ENCODE measurements at places on chromosomes 3 and 15. TPM values are rescaled to one million over a fixed set of nuclear protein-coding genes. Genes with fewer than 3 reads are reported as not detected.

GP9 gene
- polyA plus RNA-seq: not detected

MEX3B gene
- polyA plus RNA-seq: 4.2 TPM

- DNase-seq: no peak
Observed at GRCh38 chr3:113166719-113167492, 44.5 kb upstream of the BOC start.

CADM2 gene
- polyA plus RNA-seq: 0.07 TPM

GRCh38 chr3:50340147-50340447 lies 539 bp downstream of the RASSF1 start:
- no peak for DNase-seq

DNA sequence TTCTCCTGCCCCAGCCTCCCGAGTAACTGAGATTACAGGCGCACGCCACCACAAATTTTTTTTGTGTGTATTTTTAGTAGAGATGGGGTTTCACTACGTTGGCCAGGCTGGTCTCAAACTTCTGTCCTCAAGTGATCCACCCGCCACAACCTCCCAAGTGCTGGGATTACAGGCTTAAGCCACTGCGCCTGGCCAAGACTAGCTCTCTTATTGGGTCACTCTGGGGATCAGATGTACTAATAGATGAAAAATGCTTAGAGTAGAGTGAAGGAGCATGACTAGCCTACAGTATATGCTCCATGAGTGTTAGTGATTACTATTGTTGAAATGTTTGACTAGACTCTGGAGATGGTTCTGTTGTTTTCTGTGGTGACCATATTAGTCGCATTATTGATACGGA lies 21.8 kb downstream of the RARB start:
- DNase-seq: no peak

DNA sequence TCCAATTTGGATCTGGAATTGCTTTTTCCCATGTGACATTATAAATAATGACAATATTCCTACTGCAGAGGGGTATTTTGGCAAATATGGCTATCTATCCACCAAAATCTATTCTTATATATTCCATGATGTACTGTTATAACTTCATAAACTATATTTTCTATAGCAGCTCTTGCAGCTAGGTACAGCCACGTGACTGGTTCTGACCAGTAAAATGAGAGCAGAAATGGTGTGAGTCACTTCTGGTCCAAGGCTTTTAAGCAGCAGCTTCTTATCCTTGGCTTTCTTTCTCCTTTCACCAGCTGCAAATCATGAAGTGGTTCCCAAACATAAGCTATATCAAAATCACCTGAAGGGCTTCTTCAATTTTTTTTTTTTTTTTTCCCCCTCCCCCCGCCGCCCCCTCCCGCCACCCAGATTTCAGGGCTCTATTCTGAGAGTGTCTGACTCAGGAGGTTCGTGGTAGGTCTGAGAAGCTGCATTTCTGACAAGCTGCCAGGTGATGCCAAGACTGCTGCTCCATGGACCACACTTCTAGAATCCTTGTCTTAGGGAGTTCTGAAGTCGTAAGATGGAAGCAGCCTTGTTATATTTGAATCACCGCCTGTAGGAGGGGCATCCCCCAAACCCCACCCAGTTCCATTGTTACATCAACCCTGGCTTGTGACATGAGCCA lies 357.5 kb downstream of the CHST2 start:
- DNase-seq: no peak

- DNase-seq: no peak
Observed at GRCh38 chr3:115186351-115187148, 39.5 kb upstream of the ZBTB20 start.

GRCh38 chr3:58496206-58496857 lies 4.4 kb downstream of the KCTD6 start:
- no peak for DNase-seq

GRCh38 chr3:107987036-107987939 lies 103.5 kb downstream of the CD47 start:
- DNase-seq: peak; percentile 83

AGBL1 gene
- not detected for polyA plus RNA-seq

DNA sequence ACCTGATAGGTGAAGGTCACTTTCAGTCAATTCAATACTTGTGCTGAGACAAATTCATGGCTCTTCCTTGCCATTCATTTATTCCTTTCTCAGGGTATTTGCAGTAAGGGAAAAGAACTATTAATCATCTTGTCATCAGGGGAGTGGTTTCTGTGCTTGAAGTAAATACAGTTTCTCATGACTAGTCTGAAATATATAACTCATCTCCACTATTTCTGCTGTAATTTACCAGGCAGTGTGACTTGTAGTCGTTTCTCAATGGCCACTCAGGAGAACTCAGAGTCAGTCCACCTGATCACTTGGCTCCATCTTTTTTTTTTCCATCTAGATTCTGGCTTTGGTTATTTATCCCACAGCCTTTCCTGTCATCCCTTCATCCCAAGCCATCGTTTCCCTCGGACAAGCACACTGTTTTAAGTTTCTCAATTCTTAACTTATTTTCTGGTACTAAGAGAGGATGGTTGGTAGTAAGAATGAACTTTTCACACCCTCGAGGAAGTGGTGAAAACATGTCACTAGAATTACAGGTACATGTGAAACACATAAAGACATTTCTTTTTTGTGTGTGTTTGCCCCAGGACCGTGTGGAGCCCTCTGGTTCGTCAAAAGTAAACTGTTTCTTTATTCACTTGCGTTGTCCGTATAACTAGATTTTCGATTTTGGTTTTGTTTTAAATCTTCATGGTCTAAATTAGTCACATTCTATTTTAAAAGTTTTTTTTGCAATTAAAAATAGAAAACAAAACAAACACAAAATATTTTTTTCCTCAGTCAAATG lies 620.2 kb downstream of the ZBBX start:
- DNase-seq: no peak

DNA sequence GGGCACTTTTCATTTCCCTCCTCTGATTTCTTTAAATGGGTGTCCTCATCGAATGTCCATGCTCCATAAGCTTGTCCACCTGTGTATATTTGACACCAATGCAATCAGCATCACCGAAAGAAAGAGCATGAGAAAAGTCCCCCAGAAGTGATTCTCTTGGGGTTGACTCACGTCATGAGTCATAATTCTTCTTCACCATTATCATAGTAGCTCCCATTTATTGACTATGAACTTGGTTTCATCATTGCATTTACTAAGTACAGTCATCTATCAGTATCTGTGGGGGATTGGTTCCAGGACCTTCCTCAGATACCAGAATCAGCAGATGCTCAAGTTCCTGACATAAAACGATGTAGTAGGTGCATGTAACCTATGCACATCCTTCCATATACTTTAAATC lies 372.5 kb upstream of the CFAP20DC start:
- no peak for DNase-seq

DNA sequence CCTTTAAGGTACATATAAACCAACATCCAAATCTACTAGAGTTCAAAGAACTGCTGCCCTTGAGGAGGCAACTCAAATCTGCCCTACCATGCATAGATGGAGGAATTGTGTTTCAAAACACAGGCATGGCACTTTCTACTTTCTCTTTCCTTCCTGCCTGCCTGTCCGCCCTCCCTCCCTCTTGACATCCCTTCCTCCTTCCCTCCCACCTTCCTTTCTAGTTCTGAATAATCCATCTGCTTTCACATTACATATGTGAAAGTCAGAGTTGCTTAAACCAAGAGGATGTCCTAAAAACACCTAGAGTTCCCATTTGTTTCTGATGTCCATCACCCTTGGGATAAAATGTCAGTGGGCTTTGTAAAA lies 537.6 kb downstream of the FOXP1 start:
- no peak for DNase-seq

GRCh38 chr3:5489536-5489935 lies 302.0 kb downstream of the EDEM1 start:
- DNase-seq: no peak

DNA sequence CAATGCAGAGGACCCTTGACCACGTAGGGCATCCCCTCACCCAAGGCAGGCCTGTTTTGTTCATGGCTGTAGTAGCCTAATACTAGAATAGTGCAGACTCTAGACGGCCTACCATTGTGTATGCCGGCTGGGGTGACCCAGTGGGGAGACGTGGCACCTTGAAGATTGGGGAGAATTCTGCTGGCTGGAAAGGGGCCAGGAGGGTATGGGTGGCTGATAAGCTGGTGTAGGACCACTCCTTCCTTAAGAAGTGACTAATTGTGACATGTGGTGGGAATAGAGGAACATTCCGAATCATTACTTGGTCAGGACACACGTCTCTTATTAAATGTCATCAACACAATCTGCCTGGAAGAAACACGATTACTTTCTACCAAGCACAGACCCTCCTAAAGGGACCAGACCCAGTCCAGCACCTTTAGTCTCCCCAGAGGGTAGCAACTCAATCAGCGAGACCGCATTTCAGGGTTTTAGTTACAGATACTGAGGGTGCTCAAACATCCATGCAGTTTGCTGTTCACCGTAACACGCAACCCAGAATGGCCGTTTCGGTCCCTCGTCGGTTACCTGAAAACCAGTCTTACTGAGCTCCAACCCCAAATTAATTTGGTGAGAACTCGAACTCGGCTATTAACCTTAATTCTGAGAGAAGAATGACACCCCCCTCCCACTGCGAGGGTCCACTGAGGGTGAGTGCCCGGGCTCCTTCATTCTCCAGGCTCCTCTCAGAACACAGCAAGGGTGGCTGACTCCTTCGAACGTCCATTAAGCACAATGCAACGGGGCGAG lies 1.6 kb upstream of the KLF13 start:
- DNase-seq: no peak

DNAJA4 gene
- 0.07 TPM for polyA plus RNA-seq

DNA sequence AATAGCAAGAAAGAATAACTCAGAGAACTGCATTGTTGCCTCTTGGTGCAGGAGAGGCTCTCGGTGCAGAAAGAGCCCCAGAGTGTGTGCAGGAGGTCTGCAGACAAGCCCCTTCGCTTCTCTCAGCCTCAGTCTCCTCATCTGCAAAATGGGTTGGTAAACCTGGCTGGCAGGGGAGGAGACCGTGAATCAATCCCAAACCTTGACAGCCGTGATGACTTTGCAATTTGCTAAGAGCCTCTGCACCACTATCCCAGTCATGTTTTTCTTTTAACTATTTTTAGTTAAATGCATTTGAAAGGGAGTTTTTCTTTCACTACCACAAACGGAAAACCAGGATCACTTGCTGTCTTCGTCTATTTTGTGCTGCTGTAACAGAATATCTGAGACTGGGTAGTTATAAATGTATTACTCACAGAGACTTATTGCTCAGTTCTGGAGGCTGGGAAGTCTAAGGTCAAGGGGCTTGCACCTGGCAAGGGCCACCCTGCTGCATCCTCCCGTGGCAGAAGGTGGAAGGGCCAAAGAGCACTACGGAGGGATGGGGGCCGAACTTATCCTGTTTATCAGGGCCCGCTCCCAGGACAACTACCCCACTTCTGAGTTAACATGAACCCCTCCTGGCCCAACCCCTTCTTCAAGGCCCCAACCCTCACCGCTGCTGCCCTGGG lies 14.2 kb upstream of the IQSEC1 start:
- no peak for DNase-seq

GRCh38 chr15:67833710-67834511 lies 5.9 kb downstream of the RNU6-1 start:
- DNase-seq: peak; percentile 75

- DNase-seq: no peak
Observed at GRCh38 chr3:48848816-48849515, 1.3 kb upstream of the PRKAR2A start.

GRCh38 chr15:62165104-62165792 lies at the start of gene C2CD4B:
TSS of gene C2CD4B (minus strand) at chr15:62165285. CDS start at chr15:62164984, 301 bp downstream.
- peak; percentile 17 for DNase-seq

DNA sequence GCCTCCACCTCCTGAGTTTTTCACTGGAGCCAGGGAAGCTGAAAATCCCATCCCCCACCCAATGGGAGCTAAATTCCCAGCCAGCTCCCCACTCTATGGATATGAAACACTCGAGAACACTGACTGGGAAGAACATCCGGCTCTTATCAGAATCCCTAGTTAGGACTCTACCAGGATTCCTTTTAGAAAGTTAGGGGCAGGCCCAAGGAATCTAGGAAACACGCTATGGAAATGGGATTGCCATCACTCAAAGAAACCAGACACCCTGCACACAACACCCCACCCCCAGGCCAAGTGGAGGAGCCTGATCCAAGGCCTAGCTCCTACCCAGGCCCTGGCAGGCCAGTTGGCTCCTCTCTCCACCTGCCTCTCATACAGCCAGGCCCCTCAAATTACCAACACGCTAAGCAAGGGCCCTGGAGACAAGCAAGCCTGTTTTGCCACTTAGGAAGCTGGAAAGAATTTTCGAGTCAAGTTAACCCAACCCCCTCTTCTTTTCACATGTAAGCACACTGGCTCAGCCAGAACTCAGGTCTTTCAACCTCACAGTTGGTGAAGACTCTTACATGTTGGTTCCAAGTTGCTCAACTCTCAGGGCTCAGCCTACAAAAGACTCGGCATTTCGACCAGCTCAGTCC lies 75.5 kb downstream of the RBPMS2 start:
- DNase-seq: no peak

SEMA3B gene
- 6.5 TPM for polyA plus RNA-seq

GRCh38 chr15:47717036-47717612 lies at the start of gene SEMA6D:
TSS of gene SEMA6D (plus strand) at chr15:47717505. CDS start at chr15:47759799, 42,294 bp downstream.
- DNase-seq: peak; percentile 15

PPP1R14D gene
- 0.45 TPM for polyA plus RNA-seq

DNA sequence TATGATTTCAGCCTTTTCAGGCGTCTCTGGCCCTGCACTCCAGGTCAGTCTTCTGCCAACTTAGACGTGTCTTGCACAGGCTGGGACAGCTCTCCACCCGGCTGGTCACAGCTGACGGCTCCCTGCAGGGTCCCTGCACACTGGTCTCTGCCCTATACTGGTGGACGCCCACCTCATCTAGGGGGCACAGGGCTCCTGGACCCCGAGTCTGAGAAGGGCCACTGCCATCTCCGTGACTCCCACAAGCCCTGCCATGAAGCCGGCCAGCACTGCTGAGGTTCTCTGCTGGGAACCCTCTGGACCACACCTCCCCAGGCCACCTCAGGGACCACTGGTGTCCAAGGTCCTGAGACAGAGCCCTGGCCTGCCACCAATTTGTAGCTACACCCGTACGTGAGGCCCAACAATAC lies 40.5 kb downstream of the CYFIP1 start:
- no peak for DNase-seq

DNA sequence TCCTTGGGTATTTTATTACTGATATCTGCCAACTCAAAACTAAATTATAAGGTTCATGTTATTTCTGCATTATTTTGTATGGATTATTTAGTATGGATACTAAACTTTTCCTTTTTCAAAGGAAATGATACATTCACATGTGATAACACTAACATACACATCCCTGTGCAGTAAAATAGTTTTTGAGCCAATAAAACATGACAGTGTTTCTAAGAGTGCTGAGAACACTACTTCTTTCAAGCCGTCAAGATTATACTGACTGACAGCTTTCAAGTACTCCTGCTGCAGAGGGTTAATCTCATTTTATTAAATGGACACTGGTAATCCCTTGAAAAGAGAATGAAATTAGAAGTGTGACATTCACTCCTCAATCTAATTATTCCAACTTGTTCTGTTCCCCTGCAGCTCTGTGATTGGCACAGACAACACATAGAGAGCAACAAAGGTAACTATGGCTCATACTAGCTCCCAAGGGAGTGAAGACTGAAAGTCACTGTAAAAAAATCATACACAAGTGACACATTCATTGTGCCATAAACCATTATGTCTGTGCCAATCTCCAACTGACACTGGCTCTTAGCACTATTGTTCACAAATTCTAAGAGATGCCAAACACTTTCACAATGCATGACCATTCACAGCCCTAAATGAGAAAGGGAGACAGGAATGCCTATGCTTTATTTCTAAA lies 468.6 kb downstream of the SHQ1 start:
- no peak for DNase-seq
